ENCODE measurements at places on chromosomes 12 and 14.

DNA sequence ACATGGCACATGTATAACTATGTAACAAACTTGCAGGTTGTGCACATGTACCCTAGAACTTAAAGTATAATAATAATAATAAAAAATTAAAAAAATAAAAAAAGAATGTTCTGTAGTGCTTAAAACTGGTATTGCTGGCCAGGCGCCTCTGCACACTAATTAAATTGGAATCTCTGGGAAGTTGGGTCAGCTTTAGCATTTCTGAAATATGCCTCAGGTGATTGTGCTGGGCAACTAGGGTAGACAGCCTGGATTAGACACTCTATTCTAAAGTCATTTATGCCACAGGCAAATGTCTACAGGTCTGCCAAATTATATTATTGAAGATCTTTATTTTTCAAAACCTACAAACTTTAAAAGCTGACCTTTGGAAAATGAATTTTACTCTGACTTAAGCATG, 55.3 kb downstream of the PPM1H start:
- peak; percentile 41 for DNase-seq

- DNase-seq, result no peak
Observed at GRCh38 chr14:103510724-103511693, 11.6 kb downstream of the CKB start.

DNA sequence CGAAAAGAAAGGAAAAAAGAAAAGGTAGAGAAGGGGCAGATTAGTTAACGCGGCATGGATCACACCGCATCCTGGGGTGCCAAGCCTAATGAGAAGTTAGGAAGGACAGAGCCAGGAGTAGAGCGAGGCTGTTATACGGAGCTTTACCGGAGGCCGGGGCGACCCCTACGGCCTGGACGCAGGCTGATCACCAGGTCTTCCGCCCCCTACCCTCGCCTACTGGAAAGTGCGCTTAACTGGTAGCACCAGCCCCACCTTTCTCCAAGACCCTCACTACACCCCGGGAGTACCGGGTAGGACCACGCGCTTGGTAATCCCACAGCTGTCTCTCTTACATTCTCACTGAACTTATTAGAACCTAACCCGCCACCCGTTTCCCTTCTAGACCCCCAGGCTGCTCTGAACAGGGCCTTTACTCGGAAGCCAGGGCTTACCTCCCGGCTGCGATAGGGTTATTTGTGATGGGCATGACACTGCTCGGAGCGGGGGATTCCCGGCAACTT, 33.8 kb downstream of the WBP11 start:
- DNase-seq, result no peak

GRCh38 chr14:66228267-66228970, 257.8 kb upstream of the CCDC196 start:
- DNase-seq, result peak; percentile 81

DNA sequence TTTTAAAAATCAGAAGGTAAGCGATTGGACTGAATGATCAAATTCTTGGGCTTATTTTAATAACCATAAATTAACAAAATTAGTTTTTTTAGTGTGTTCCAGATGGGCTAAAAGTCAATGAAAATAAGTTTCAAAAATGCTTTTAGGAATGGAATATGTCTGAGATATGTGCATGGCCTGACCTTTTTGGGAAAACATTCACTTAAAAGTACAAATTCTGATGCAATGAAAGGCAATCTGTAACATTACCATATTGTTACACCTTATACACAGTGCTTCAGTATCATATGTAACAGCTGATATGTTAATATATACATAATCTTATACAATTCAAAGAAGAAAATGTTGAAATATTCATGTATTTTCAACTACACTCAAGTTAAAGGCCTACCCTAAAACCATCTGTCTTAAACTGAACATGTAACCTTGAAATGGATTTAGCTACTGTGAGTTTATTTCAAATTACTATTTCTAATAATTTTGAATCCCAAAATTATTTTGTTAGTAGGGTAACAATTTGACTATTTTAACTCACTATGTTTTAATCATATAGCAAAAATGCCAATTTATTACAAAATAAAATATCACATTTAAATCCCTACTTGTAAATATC, 84.8 kb downstream of the EEA1 start:
- DNase-seq, result no peak

DNA sequence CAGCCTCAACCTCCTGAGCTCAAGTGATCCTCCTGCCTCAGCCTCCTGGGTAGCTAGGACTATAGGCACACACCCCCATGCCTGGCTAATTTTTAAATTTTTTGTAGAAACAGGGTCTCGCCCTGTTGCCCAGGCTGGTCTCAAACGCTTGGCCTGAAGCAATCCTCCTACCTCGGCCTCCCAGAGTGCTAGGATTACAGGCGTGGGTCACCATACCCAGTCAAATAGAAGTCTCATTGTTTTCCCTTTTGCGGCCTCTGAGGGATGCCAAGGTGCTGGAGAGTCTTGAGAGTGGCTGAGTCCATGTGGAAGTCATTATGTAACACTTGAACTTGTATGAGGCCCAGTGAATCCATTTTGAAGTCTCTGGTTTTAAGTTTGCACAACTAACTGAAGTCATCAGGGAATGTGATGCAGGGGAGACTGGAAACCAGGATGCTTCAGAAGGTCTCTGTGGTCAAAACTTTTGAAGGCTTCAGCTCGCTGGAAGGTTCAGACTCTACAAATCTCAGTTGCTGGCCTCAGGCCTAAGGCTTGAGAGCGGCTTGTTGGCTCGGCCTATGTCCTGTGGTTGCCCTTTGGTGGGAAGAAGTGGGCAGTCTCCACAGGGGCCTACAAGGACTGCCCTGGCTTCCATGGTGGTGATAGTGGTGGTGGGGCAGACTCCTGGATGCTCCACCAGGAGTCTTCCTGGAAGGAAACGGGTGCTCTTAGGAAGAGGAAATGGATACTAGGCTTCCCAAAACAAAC, 29.2 kb downstream of the GALNT16 start:
- DNase-seq, result no peak

GRCh38 chr14:104436741-104437701, 142.5 kb upstream of the C14orf180 start:
- DNase-seq, result no peak

- no peak for DNase-seq
Observed at GRCh38 chr14:104547998-104548700, 31.4 kb upstream of the C14orf180 start.

GRCh38 chr14:100239840-100240667, 1.1 kb downstream of the YY1 start:
- peak; percentile 89 for DNase-seq

- DNase-seq, result no peak
Observed at GRCh38 chr14:98470663-98471062, 801.3 kb downstream of the BCL11B start.

DNA sequence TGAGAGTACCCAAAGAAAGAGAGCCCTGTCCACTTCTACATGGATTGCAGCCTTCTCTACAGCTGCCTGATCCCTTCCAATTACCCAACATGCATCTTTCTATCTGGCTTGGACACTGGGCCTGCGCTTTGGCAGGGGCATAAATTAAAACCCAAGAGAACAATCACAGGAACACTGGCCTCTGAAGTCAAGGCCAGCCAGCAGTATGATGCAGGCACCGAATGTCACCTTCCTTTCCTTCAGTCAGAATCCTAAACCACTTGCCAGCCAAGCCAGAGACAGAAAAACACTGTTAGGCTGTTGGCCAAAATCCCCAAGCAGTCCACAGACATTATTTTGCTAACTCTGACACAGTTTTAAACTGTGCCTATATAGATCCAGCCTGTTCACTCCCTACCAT, 113.7 kb downstream of the DUSP6 start:
- DNase-seq, result no peak

DNA sequence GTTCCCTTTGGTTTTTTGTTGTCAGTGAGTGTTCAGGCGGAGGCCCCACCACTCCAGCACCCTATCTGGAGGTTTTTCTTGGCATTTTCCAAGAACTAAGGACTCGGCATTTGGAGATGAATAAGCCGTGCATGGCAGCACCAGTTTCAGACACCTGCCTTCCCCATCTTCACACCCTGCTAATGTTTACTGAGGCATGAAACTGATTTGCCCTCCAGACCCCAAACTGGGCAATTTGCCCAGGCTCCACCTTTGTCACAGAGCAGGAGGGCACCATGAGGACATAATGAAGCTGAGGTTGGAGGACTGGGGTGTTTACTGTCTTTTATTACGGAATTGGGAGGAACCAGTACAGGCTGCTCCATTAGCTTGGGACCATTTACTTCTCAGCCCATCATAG, 113.4 kb downstream of the LGMN start:
- no peak for DNase-seq

DNA sequence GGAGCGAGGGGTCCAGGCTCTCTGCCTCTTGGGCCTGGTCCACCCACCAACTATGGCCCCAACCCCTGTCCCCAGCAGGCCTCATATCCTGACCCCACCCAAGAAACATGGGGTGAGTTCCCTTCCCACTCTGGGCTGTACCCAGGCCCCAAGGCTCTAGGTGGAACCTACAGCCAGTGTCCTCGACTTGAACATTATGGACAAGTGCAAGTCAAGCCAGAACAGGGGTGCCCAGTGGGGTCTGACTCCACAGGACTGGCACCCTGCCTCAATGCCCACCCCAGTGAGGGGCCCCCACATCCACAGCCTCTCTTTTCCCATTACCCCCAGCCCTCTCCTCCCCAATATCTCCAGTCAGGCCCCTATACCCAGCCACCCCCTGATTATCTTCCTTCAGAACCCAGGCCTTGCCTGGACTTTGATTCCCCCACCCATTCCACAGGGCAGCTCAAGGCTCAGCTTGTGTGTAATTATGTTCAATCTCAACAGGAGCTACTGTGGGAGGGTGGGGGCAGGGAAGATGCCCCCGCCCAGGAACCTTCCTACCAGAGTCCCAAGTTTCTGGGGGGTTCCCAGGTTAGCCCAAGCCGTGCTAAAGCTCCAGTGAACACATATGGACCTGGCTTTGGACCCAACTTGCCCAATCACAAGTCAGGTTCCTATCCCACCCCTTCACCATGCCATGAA, 8.6 kb downstream of the ARHGAP9 start:
- no peak for DNase-seq

GRCh38 chr12:114776731-114777442, 92.9 kb upstream of the TBX3 start:
- DNase-seq, result no peak

GRCh38 chr14:55157080-55157479, 28.0 kb downstream of the LGALS3 start:
- DNase-seq, result no peak

GRCh38 chr14:72178517-72178916, 246.3 kb downstream of the RGS6 start:
- DNase-seq, result no peak

GRCh38 chr12:68915055-68915454, 17.9 kb downstream of the CPM start:
- peak; percentile 35 for DNase-seq

GRCh38 chr14:38339696-38340095, 83.8 kb upstream of the CLEC14A start:
- no peak for DNase-seq

- no peak for DNase-seq
Observed at GRCh38 chr14:99675951-99676350, 8.1 kb upstream of the CYP46A1 start.

DNA sequence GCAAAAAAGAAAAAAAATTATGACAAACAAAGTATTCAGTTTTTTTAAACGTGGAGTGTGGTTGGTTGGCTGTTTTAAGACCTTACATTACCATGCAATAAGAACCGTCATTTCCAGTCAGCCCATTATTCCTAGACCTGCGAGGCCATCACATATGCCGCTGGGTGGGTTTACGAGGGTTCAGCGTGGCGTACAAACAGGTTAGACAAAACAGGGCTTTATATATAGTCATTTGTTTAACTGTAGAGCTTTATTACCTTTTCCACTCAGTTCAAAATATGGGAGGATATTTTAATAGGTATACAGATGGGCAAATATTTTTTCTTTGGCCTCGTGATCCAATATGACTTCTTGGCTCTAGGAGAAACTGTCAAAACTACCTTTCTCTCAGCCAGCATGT, 67.2 kb downstream of the KSR2 start:
- DNase-seq, result no peak

- no peak for DNase-seq
Observed at GRCh38 chr12:110606253-110606611, 7.7 kb upstream of the TCTN1 start.

DNA sequence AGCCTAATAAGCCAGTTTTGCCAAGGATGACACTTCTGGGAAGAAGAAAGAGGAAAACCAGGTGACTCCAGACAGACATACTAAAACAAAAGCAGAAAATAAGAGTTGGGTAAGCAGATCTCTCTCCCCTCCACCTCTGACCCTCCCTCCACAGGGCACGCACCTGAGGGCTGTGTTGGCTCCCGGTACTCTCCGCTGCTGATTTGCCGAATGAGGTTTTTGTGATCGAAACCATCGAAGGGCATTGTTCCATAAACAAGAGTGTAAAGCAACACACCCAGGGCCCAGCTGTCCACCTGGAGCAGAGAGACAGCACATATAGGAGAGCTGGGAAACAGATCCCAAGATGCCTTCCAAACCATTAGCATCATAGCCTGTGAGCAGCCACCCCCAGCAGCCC, 68.1 kb downstream of the NUAK1 start:
- no peak for DNase-seq

GRCh38 chr14:82872494-82872893, 1338.8 kb upstream of the SEL1L start:
- peak; percentile 15 for DNase-seq

- no peak for DNase-seq
Observed at GRCh38 chr12:6478416-6478815, 7.9 kb upstream of the VAMP1 start.

DNA sequence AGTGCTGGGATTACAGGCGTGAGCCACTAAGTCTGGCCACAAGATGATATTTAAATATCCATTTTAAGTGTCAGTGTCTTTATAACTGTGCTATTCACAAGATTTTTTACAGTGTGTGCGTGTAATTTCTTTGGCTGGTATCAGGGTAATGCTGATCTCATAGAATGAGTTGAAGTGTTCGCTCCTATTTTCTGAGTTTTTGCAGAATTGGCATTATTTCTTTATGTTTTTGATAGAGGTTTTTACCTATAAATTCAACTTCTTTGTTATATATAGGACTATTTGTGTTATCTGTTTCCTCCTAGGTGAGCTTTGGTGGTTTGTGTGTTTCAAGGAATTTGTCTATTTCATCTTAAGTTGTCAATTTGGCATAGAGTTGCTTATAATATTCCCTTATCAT, 45.6 kb downstream of the FOXN4 start:
- no peak for DNase-seq

GRCh38 chr12:42893803-42894202, 304.3 kb upstream of the PRICKLE1 start:
- no peak for DNase-seq

DNA sequence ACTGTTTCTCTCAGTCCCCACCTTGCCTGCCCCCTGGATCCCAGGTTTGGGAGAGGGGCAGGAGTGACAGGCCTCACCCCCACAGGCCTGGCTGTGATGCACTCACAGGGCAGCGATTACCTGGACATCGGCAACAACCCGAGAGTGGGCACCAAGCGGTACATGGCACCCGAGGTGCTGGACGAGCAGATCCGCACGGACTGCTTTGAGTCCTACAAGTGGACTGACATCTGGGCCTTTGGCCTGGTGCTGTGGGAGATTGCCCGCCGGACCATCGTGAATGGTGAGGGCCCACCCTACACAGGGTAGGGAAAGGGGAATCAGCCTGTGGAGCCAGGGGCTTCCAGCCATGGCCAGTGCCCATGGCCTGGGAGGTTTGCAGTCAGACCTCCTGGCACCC, 8.6 kb downstream of the ACVRL1 start:
- no peak for DNase-seq
